Erythroblast (primary cell): ENCODE measurements at places on chromosomes 3 and 15.

GRCh38 chr15:58296276-58296675 lies 135.5 kb upstream of the LIPC start:
- no peak for DNase-seq

- DNase-seq = no peak
These were observed 9.2 kb upstream of the FNDC3B start for GRCh38 chr3:172030181-172030580.

DNA sequence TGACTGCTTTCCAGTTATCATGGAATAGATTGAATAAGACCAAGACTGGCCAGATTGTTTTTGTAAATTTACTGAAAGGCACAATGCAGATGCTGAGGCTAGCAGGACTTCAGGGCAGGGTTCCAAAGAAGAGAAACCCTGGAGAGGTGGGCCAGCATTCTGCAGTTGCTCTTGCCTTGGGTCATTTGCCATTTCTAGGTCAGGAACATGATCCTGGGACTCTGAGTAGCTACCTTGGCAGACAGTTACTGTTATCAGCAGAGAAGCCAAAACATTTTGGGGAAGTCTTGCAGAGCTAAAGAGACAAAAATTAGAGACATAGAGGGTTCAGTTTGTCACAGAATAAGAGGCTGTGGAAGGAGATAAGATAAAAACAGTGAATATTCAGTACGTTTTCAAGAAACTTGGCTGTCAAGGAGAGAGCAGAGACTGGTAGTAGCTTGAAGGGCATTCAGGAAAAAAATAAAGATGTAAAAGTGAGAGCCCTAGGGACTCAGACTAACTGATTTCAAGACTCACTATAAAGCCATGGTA lies 46.8 kb upstream of the MYRIP start:
- DNase-seq = no peak

DNA sequence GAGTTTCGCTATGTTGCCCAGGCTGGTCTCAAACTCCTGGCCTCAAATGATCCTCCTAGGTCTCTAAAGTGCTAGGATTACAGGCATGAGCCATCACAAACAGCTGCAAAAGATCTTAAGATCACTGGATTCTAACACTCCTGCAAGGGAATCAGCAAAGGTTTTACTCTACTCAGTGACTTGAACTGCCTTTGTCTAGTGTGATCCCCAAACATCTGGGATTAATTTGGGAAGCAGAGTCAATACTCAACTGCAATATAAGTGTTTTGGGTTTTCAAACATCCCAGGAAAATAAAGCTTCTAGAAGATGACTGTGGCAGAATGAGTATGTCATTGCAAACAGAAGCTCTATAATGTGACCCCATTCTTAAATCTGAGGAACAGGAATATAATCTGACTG lies 7.2 kb downstream of the SPG21 start:
- DNase-seq = no peak

DNA sequence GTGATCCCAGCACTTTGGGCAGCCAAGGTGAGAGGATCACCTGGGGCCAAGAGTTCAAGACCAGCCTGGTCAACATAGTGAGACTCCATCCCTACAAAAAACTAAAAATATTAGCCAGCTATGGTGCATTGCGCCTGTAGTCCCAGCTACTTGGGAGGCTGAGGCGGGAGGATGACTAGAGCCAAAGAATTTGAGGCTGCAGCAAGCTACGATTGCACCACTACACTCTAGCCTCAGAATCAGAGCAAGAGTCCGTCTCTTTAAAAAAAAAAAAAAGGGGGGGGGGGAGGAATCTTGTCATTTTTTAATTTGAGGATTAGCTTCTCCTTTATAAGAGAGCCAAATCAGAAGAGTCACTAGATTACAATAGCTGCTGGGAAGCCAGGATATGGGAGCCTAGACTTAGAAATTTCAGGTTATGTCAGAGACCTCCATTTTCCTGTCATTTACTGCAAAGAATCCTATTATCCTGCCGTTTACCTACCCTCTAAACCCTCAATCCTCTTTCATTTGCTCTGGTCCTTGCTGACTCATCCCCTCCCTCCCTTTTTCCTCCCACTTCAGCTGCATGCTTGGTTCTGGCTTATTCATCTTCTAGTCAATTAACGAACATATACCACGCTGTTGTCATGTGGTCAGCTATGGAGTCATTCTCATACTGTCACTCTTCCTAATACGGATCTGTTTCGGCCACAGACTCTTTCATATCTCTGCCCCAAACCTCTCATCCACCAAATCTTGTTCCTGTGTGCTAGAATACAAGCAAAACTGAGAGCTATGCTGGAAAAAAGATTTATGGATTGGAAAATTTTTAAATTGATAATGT lies 83.8 kb upstream of the PPIB start:
- peak; percentile 53 for DNase-seq

DNA sequence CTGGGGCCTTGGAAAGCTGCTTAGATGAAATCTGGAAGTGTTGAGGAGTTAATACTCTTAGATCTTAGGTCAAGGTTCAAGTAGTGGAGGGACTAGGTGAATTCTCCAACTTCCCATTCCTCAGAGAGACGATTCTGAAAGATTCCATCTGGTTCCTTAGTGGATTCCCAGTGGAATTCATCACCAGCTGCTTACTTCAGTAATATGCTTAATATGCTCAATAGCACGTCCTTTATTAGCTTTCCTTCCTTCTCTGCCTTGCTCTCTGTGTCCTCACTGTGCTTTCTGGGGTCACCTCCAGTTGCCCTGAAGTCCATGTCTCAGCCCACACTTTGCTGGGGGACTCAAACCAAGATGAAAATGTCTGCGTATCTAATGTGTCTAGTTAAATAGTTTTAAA lies 31.0 kb downstream of the CEP63 start:
- DNase-seq = no peak

DNA sequence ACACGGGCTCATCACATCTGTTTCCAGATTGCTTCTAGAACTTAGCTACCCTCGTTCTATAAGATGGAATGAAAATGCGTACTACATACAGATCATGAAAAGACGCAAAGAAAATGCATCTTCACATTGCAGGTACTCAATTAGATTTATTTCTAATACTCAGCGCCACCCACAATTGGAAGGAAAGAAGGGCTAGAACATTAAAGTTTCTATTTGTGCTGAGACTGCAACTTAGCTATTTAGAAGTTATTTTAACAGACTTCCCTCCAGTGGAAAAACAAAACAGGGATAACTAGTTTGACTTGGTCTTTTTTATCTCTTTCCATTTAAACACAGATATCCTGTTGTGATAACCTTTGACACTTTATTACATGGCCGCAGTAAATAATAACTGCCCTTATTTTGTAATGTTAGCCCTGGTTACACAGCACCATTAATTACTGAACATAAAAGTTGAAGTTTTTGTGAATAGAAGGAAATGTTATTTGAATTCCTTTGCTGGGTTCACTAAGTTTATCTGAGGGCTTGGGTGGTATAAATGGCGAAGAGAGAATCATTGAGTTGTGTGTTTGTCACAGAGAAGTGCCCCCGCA lies 86.9 kb upstream of the SLC25A26 start:
- DNase-seq = no peak

GRCh38 chr3:65194744-65195143 lies 506.9 kb upstream of the ADAMTS9 start:
- no peak for DNase-seq

DNA sequence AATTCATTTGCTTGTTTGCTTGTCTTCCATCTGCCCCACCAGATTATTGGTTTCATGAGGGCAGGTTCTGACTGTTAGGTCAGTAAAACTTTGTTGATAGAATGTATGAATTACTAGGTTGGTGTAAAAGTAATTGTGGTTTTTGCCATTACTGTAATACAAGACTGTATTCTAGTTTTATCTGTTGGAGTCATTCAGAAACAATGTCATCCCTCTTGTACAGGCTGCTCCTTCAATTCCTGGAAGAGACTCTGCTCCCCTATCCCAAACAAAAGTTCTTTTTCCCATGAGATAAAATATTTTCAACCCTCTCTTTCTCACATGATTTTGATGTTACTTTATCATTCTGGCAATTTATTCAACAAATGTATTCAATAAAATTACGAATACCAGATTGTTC lies 115.0 kb downstream of the CHST2 start:
- no peak for DNase-seq

DNA sequence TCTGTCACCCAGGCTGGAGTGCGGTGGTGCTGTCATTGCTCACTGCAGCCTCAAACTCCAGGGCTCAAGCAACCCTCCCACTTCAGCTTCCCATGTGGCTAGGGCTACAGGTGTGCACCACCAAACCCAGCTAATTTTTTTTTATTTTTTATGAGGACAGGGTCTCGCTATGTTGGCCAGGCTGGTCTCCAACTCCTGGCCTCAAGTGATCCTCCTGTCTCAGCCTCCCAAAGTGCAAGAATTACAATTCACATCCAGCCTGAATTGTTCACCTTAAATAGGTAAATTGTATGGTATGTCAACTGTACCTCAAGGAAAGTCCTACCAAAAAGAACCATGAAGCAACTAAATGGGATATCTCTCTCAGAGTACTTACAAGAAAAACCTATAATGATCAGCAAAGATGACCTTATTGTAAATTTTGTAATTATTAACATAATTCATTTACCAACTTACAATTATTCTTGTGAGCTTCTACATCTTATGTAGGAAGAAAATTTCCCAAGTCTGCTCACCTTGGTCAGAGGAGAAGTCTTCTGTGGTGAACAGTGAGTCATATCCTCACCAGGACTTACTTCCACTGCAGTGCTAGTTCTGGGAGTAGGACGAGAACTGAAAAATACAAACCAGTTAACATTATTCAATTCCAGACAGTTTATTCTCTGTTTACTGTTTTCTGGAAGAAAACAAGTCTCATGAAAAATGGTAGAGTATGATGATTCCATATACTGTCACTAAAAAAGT lies 54.4 kb downstream of the ULK4 start:
- DNase-seq = no peak

- no peak for DNase-seq
These were observed 9.5 kb upstream of the MCF2L2 start for GRCh38 chr3:183437666-183438564.

- DNase-seq = no peak
These were observed 95.2 kb downstream of the NUP210 start for GRCh38 chr3:13324835-13325501.
